Activated CD4-positive, alpha-beta T cell treated with anti-CD3 and anti-CD28 coated beads for 24 hours (primary cell): ENCODE measurements at places on chromosomes 1 and 21.

DNA sequence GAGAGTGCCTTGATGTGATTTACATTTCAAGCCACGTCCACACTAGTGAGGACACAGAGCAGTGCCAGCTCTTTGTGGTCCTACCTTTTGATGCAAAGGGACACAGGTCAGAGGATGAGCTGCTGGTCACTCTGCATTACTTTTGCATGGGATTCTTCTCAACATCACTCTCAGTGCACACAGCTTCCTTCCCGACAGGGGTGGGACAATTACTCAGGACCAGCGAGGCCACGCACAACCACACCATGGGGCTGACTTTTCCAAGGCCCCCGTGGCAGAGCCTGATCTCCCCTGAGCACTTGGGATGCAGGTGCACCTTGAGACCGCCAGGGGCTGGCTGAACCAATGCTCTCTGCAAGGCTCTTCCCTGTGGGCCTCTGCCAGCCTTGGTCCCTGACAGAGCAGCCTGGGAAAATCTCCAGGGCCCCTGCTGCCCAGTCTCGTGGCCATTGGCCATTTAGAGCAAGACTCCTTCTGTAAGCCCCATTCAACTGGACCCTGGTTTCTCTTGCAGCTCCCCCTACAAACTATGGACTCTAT lies 13.2 kb upstream of the PRAMEF12 start:
- DNase-seq = no peak

GRCh38 chr1:56844545-56845136 lies 10.0 kb upstream of the C8A start:
- no peak for DNase-seq

DNA sequence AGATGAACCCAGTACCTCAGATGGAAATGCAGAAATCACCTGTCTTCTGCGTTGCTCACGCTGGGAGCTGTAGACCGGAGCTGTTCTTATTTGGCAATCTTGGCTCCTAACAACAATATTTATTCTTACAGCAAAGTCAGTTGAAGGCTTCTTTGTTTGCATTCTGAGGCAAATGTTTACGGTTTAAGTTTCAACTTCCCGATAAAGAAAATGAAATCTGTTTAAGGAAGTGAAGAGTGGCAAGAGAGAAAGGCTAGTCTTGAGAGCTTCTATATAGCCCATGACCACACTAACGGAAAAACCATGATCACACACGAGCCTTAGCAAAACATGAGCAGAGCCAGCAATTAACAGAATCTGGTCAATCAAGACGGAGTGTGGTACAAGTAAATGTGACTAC lies 122.6 kb upstream of the ZNHIT6 start:
- DNase-seq = no peak

DNA sequence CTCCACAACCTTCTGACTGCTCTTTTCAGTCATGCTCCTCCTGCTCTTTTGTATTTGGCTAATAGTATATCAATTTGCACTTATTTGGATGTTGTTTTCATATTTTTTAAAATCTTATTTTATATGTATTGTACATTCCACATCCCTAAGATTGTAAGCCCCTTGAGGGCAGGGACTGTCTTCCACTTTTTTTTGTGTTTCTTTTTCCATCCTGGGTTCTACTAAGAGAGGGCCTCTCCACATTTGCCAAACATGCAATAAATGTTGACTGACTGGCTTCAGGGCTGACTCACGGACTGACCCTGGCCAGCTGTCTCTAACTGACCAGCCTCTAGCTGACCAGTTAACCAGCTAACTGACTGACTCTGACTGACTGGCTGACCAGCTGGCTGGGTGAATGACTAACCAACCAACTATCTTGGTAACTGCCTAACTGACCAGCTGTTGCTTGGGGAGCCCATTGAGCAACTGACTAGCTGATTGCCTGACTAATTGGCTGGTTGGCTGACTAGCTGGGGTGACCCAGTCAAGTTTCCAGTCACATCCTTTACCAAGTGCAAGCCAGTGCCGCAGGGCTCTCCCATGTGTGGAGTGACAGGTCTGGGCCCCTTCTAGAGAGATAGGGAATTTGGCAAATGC lies 16.1 kb downstream of the CSF1 start:
- DNase-seq = no peak

- no peak for DNase-seq
These were observed 850 bp downstream of the SESN2 start for GRCh38 chr1:28259934-28260802.

DNA sequence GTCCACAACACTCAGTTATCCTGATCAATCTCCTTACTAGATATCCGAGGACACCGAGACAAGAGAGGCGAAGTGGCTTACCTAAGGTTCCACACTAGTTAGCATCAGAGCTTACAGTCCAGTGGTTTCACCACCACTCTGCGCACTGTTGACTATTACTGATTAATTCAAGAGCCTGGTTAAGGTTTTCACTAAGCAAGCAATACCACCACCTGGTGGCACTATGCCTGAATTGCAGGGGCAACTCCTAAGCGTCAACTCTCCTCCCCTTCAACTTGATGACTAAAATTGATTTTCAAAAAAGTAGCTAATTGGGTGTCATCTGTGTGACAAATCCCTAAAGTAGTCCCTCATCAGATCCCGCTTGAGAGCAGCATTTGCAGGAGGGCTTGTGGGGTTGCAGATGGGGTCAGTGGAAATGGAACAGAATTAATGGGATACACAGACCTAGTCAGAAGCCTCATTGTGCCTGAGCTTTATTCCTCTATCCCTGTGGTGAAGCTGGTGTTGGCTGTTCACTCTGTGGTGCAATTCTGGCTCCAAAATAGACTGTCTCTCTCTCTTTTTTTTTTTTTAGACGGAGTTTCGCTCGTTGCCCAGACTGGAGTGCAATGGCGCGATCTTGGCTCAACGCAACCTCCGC lies 9.1 kb downstream of the TTC22 start:
- DNase-seq = peak; percentile 49

DNA sequence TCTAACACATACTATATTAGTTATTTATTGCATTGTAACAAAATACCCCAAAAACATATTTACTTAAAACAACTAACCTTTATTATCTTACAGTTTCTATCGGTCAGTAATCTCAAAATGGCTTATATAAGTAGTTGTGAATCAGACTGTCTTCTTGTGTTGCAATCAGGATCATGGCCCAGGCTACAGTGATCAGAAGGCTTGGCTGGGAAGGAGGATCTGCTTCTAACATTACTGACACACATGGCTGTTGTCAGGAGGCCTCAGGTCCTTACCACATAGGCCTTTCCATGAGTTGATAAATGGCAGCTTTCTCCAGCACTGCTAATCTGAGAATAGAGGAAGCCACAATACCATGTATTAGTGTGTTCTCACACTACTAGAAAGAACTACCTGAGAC lies 33.7 kb downstream of the CFH start:
- no peak for DNase-seq

DNA sequence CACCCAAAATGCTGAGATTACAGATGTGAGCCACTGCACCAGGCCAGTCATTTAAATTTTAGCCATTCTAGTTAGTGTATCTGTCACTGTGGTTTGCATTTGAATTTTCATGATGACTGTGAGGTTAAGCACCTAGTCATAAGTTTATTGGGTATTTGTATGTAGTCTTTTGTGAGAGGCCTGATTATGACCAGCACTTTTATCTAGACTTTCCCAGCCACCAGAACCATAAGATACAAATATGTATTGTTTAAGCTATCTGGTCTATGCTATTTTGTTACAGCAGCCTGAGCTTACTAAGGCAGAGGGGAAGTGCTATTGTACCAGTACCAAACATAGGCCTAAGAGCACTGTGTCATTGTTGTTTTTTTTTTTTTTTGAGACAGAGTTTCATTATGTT lies 19.9 kb upstream of the DNAJC6 start:
- no peak for DNase-seq

DNA sequence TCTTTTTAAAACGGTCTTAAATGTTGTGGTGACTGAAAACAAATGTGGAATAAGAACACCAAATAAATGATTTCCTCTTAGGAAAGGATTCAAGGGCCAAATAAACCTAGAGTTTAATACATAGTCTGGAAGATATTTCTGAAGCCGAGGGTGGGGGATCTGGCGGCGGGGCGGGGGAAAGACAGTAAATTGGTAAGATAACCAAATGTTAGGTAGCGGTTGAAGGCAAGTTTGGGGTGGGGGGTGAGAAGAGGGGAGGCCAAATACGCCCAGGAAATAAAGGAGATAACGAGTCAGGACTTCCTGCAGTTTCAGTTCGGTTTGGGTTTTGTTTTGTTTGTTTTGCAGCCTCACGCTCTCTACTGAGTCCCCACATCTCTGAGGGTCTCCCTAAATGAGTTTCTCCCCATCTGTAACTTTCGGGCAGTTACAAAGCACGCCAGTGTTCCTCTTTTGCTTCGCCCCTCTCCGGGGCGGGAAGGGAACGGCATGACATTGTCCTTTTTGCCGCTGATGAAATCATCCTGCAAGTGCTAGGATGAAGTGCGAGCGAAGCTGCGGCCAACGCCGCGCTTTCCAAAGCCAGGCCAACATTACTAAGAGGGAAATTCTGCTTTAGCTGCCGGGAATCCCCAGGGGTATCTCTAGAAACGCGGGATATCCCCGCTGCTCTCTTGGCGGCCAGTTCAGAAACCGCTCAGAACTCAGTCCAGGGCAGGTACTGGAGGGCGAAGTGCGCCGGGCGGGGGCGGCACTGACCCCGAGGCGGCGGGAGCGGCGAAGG lies 844 bp downstream of the NIBAN1 start:
- peak; percentile 46 for DNase-seq

GRCh38 chr1:22290157-22290556 lies 147.3 kb upstream of the WNT4 start:
- DNase-seq = no peak

DNA sequence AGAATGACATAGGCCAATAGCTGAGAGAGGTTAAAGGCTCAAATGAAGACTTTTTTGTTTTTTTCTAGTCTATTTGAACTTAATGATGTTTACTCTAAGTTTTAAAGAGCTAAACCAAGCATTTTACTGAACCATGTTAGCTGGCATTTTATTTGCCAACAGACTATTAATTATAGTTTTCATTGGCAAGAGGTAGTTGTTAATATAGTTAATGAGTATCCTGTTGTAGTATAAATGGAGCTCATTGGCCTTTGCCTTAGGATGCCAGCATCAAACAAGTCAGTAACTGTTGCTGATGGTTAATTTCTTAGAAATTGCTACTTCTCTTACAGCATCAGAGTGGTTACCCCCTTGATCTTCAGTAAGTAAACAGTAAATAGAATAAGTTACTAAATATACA lies 339.0 kb upstream of the B3GALT2 start:
- no peak for DNase-seq

GRCh38 chr1:1973716-1974642 lies 29.6 kb downstream of the CFAP74 start:
- DNase-seq = no peak

GRCh38 chr1:7905262-7905661 lies 35.4 kb downstream of the TNFRSF9 start:
- DNase-seq = no peak

DNA sequence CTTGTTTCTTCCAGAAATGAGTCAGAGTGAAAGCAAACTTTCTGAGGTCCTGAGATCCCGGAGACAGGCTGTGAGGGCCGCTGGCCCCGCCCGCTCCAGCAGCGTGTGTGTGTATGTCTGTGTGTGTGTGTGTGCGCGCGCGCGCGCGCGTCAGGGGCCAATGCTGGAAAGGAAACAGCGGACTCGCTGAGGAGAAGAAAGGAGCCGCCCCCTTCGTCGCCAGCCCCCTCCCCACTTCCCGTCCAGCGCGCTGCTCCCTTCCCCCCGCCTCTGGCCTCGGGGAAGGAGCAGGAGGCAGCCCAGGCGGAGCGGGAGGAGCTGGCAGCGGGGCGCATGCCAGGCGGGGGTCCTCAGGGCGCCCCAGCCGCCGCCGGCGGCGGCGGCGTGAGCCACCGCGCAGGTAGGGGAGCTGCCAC lies at the start of gene DISC1:
Gene DISC1 (plus strand): TSS at position 256 of the 416 bp plus-strand sequence. CDS start 78 bp downstream, at position 334.
- DNase-seq = peak; percentile 46

DNA sequence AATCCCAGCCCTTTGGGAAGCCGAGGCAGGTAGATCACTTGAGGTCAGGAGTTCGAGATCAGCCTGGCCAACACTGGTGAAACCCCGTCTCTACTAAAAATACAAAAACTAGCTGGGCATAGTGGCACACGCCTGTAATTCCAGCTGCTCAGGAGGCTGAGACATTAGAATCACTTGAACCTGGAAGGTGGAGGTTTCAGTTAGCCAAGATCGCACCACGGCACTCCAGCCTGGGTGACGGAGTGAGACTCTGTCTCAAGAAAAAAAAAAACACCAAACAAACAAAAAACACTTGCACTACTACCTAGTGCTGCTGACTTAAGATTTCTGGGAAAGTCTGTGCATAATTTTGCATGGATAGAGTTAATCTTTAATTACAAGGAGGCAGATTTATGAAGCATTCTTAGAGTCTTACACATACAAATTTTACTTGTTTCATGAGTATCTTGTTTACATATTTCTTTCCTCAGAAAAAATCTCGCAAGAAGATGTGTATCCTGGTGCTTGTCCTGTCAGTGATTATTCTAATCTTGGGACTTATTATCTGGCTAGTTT lies 8.7 kb upstream of the PPP1R8 start:
- no peak for DNase-seq

- DNase-seq = no peak
These were observed 56.6 kb downstream of the PCNX2 start for GRCh38 chr1:233238884-233239431.

GRCh38 chr1:201675143-201675542 lies 136.2 kb downstream of the NAV1 start:
- DNase-seq = no peak

DNA sequence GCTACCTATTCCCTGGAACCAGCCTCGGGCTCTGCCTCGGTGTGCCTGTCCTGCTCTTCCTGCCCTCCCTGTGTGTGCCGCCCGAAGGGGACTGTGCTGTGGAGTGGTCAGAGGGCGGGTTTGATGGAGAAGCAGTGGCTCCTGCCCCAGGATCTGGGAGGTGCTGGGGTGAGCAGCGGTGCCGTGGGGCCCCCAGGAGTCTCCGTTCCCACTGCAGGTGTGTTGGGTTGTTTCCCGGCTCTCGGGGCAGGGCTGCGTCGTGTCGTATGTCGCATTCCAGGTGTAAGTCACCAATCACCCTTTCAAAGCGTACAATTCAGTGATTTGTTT lies 32.6 kb upstream of the TTC34 start:
- DNase-seq = no peak

GRCh38 chr21:27532076-27532475 lies 565.2 kb upstream of the ADAMTS5 start:
- no peak for DNase-seq

DNA sequence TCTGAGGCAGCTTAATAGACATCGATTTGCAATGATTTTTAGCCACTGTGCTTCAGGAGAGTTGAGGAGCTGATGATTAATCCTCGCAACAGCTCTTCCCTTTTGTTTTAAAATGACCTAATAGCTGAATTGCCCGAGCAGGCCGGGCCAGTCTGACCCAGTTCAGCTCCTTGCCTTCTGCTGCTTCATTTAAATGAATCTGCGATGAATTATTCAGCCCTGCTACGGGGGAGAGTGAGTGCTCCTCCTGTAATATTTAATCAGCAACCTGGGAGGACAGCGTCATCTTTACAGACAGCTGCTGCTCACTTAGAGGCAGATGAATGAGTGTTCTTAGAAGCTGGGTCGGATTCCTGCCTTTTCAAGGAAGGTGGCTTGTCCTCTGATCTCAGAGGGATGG lies 325.1 kb downstream of the CAMTA1 start:
- no peak for DNase-seq
